ELR (cell line): ENCODE measurements at places on chromosomes 16 and 17.
A peak's percentile ranks its signal among the peaks of the same experiment; 100 is the strongest.

DNA sequence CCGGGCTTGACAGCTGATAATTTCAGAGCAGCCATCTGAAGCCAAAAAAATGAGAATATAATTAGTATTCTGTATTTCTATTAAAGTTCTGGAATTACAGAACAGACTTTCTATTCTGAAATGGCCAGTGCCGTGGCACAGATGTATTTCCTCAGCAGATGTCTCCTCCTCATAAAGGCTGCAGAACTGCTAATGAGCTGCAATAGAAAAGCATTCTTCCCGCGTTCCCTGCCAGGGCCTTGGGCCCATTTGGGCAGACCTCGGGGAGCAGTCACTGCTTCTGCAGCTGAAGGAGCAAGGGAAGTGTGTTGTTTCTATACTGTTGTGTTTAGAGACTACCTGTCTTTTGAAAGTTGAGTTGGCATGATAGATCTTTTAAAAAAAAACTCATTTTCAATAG, 152.6 kb upstream of the CACNG5 start:
- DNase-seq = no peak

DNA sequence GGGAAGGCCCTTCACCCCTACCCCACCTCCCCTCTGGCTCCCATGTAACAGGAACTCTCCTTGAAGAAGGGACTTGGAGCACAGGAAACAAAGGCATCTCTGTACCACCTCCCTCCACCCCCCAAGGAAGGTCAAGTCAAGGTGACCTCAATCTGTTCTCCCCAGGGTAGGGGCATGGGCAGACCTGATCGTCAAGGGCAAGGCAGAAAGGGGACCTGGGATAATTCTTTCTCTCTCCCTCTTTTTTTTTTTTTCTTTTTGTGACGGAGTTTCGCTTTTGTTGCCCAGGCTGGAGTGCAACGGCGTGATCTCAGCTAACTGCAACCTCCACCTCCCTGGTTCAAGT, 4.3 kb upstream of the STAT5A start:
- DNase-seq = no peak

DNA sequence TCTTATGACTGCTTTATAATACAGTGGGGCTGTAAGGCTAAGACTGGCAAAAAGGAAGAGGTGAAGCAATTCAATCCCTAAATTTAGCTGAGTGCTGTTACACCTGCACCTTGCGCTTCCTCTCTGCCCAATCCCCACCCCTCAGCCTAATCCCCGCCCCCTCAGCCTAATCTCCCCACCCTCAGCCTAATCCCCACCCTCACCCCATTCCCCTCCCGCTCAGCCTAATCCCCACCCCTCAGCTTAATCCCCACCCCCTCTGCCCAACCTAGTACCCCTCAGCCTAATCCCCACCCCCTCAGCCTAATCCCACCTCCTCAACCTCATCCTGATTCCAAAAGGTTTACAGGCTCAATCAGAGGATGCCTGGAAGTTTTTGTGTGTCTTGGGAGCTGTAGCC, 155.5 kb downstream of the PMP22 start:
- no peak for DNase-seq

DNA sequence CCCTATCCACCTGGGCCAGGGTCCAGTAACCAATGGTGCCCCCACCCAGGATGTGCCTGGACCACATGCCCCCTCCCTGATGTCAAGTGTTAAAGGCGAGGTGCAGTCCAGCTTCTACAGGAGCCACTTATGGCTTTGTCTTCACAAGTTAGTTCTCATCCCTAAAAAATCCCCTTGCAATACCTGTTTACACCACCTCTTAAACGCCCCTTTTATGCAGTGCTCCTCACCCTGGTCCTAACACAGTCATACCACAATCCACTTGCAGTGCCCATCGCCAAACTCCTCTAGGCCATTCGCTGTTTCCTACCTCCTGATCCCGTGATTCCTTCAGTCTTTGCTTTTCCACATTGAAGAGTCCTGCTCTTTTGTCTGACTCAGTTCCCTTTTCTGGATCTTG, 7.1 kb downstream of the GLYR1 start:
- DNase-seq = no peak

GRCh38 chr17:7889166-7889955, 772 bp downstream of the CHD3 start:
- peak; percentile 93 for DNase-seq

DNA sequence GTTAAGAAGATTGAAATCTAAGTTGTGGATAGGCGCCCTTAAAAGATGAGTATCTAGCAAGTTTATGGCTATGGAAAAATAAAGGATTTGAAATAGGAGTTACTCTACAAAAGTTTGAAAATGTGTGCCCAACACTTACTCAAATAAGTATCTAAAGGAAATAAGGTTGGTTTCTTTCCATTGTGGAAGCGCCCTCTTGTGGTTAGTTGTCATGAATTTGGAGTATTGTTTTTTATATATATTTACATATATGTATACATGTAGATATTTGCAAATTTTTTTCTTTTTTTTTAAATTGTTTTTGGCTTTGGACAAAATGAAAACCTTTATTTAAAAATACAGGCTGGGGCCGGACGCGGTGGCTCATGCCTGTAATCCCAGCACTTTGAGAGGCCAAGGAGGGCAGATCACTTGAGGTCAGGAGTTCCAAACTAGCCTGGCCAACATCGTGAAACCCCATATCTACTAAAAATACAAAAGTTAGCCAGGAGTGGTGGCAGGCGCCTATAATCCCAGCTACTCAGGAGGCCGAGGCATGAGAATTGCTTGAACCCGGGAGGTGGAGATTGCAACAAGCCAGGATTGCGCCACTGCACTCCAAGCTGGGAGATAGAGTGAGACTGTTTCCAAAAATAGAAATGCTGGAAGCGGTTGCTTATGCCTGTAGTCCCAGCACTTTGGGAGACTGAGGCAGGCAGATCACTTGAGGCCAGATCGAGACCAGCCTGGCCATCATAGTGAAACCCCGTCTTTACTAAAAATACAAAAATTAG, 24.0 kb upstream of the VPS4A start:
- peak; percentile 82 for DNase-seq

- DNase-seq = peak; percentile 77
Observed at GRCh38 chr17:63785556-63785955, 11.6 kb downstream of the DDX42 start.

DNA sequence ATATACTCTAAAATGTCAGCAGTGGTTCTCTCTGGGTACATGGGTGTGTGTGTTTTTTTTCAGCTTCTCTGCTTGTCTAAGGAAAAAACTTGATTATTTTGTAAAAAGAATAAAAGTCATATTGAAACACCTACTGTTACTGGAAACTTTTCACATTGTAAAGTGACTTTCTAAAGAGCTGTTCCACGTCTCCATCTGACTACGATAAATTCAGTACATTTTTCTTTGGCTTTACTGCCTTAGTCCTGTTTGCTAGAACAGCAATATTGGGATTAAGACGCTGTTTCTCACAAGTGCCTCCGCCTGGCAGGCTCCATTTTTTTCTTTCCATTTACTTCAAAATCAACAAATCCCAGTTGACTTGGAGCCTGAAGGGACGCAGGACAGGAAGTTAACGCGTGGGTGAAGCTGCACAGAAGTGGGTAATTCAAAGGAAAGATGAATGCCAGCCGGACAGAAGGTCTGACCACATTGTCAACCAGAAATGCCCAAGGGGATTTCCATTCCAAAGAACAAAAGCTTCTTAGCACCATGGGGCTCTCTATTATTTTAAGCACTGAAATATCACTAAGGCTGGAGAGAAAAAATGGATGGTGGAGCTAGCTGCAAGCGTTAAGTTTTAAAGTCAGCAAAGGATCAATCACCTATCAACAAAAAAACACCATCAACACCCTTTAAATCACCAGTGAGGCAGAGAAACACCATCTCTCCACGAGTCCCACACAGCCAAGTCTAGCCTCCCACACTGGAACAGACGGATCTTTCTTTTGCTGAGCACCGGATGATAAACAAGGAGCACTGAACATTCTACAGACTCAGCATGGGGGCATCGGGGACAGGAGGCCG, 8.4 kb downstream of the GLOD4 start:
- no peak for DNase-seq

GRCh38 chr17:27593232-27593856, 37.6 kb upstream of the LGALS9 start:
- no peak for DNase-seq

DNA sequence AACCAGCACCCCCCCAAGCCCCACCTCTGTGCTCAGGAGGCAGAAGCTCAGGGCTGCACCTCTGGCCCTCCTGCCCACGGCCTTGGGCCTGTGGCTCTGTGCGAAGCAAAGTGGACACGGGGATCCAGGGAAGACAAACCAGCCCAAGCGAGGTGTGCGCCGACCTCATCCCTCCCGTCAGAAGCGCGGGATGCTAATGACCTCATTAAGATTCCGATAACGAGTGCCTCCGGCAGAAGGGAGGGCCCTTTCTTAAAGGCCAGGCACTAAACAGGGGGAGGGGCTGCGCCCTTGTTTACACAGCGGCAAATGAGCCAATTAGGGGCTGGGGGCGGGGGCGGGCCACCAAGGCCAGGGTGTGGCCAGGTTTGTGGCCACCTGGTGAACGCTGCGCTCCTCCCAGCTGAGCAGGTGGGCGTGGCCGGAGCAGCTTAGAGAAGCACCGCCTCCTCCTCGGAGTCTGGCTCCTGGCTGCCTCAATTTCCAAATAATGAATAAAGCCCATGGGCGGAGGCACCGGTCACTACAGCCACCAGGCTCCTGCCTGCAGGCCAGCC, 3.2 kb downstream of the CBX4 start:
- DNase-seq = no peak

- no peak for DNase-seq
Observed at GRCh38 chr16:88343271-88343791, 39.4 kb upstream of the ZNF469 start.
